Right ventricle myocardium inferior (tissue), 1 donor: ENCODE measurements at places on chromosomes 11 and 22. TPM values are rescaled to one million over a fixed set of nuclear protein-coding genes. Genes with fewer than 3 reads are reported as not detected.

UPK3A gene
- 0.54 TPM for total RNA-seq

DNA sequence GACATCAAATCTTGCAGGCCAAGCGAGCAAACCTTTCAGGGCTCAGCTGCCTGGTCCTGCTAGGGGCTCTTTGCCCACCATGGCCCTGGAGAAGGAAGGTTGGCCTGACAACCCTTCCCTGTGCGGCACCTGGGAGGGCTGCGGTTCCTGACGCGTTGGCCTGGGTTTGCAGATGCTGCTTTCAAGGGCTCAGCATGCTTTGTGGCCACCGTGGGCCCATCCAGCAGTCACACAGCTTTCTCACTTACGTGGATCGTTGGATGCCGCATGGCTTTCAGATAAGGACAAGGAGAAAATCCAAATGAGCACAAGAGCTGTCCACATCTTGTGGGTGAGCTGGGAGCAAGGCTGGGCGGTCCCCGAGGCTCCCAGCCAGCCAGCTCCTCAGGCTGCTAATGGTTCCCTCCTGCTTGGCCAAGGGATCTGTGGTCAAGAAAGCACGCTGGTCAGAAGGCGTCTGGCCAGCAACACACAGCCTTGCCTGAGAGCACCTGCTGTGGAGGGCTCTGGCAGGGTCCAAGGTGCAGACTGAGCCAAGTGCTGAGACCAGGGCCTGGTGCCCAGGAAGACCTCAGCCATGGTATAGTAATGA is 8.2 kb downstream of the C11orf24 start:
- DNase-seq: no peak

DNA sequence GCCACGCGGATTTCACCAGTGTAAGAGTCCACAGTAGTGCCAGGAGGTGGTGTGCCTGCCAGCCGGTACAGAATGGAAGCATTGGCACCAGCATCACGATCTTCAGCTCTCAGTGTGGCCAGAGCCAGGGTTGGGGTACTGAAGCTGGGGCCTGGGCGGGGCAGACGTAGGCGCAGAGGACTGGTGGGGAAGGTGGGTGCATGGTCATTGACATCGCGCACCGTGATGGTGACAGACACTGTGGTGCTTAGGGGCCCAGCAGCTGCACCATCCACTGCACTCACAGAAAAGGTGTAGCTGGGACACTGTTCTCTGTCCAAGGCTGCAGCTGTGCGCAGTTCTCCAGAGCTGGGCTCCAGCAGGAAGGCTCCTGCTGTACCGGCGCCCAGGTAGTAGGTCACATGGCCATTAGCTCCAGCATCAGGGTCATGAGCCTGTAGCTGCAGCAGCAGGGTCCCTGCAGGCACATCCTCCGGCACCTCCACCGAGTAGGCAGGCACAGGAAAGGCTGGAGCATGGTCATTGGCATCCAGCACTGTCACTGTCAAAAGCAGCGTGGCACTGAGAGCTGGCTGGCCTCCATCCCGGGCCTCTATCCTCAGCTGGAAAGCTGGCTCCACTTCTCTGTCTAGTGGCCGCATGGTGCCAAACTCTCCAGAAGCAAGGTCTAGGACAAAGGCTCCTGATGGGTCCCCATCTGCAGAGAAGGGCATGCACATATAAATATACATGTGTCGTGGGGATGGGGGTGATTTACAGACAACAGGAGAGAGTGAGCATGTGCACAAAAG is 7.9 kb upstream of the TPP1 start:
- no peak for DNase-seq

- no peak for DNase-seq
Observed at GRCh38 chr11:12388173-12388572, 10.8 kb downstream of the PARVA start.

CDC42EP2 gene
- total RNA-seq: 16.7 TPM

DNA sequence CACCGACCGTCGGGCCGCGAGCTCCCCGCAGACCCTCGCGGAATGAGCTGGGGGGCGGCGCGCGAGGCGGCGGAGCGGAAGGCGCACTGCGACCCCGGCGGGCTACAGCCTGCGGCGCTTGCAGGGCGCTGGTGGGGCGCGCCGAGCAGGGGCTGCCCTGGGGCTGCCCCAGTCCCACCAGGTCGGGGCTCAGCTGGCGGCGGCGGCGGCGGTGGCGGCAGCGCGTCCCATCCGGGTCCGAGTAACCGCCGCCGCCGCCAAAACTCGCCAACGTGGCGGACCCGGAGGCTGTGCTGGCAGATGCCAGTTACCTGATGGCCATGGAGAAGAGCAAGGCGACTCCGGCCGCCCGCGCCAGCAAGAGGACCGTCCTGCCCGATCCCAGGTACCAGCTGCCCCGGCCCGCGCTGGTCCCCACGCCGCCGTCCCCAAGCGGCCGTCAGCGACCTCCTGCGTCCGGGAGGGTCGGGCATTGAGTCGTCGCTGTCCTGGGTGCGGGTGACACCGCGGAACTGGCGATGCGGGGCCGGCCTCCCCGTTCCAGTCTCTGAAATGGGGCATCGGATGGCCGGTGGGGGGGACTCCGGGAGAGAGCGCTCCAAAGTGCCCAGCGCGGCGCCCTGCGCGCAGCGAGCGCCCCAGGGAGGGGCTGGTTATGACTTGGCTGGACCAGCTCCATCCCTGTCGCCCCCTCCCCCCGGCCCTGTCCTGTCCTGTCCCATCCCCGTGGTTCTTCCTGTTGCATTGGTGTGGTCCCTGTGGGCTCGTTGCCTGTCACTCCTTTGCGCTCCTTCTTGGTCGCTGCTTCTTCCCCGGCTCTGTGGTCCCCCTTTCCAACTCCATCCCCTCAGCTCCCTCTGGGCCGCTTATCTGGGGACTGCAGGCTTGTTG is 63.5 kb downstream of the CRYBB2 start:
- DNase-seq: no peak
